ENCODE measurements at places on chromosomes 6 and 20. TPM values are rescaled to one million over a fixed set of nuclear protein-coding genes. Genes with fewer than 3 reads are reported as not detected.

DNA sequence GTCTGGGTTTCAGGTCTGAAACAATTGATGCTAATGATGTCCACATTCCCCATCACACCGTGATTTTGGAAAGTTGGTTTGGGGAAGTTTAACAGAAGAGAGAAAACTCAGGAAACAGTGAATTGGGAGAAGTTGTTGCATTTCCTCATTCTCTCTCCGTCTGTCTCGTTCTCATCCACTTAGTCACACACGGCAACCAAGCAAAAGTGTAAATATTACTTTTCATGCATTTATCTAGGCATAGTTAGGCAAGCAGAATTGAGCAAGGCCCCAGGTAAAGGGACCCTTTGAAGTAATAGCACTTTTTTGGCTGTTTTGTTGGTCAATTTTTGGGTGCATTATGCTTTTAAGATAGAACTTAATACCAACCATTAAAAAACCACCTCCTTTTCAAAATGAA lies 137.0 kb upstream of the SULF2 start:
- DNase-seq: no peak

DNA sequence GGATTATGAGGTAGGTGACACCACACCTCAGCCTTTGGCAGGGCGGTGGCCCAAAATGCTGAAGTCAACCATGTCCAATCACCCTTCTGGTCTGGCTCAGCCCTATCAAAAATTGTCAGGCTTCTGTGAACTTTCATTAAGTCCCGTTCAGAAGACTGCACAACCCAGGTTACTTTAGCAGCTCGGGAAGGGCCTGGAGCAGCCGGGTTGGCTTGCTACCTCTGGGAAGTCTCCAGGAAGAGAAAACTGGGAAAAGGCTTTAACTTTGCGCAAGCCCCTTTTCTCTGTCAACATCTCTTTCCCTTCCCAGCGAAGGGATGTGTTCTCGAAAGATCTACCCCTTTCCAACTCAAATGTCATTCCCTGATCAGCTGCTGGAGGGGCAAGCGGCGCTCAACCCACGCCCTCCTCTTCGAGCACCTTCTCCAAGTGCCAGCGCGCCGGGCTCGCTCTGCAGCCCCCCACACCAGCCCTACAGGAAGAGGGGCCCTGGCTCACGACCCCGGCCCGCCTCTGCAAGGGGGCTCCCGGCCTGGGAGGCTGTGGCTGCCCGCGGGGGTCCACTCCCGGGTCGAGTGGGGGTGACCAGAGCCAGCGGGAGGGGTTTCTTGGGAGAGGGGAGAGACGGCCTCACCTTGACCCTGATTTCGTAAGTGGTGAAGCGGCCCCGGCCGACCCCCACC lies 573 bp downstream of the SNX3 start:
- DNase-seq: peak; percentile 42

GRCh38 chr6:23608931-23609435 lies 517.0 kb upstream of the NRSN1 start:
- no peak for DNase-seq

DNA sequence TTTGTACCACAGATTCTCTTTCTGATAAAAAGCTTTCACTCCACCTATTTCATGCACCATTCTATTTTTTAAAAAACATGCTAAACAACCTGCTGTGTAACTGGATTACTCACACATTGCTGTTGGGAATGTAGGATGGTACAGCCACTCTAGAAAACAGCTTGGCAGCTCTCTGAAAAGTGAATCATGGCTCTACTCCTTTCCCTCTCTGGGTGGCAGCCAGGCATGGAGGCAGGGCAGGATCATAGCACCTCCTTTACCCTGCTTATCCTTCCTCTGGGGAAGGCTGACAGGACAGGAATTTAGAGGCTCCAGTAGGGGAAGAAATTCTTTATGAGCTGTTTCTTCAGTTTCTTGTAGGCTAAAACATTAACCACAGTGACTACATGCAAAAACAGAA lies 6.7 kb upstream of the VNN2 start:
- peak; percentile 96 for DNase-seq

- DNase-seq: no peak
These were observed 309.2 kb upstream of the MAP3K7 start for GRCh38 chr6:90896075-90896547.

- no peak for DNase-seq
These were observed 208.0 kb upstream of the SASH1 start for GRCh38 chr6:148134592-148134991.

DNA sequence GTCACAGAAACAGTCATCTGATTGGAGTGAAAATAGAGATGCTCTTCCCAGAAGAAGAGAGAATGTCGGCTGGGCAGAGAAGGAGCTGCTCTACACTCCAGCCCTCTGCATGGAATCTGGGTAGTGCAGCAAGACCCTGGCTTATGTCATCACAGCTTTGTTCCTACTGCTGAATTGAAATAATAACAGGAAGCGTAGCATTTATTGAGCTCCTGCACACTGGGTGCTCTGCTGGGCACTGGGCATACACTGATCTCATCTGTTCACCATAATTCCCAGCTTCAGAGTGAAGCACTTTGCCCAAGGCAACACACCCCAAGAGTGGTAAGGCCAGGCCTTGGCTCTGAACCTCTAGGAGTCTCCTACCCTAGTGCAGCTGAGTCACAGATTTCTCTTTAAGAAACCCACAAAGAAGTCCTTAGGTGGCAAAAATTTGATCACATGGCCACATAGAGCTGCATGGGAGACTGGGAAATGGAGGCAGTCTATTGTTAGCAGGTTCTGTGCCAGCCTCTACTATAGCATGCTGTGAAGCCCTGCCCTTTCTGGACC lies 3.9 kb upstream of the SDCBP2 start:
- no peak for DNase-seq

GRCh38 chr6:44312901-44313788 lies at the start of gene AARS2:
AARS2 (minus strand) TSS chr6:44313347; CDS start chr6:44313323, 24 bp downstream.
- DNase-seq: peak; percentile 99

- DNase-seq: peak; percentile 100
These were observed 13.7 kb upstream of the FAM83C start for GRCh38 chr20:35305682-35306556.

DNA sequence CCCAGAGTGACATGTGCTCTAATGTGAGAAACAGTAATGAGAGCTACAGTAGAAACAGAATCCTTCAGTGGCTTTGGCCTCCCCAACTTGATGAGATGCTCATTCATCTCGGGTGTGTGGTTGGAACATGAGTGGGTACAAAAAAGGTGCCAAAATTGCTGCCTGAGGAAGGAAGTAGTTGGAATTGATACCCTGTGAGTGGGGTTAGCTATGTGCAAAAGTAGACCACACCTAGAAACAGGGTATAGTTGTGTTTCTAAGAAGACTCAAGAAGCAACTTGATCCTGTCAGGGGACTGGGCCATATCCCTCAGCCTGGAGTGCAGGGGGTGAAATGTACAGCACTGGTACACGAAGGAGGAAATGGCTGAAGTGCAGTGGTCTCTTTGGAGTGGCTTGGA lies 206.4 kb upstream of the SUPT3H start:
- DNase-seq: no peak

GRCh38 chr6:169451065-169451838 lies 197.6 kb upstream of the THBS2 start:
- DNase-seq: no peak

DNA sequence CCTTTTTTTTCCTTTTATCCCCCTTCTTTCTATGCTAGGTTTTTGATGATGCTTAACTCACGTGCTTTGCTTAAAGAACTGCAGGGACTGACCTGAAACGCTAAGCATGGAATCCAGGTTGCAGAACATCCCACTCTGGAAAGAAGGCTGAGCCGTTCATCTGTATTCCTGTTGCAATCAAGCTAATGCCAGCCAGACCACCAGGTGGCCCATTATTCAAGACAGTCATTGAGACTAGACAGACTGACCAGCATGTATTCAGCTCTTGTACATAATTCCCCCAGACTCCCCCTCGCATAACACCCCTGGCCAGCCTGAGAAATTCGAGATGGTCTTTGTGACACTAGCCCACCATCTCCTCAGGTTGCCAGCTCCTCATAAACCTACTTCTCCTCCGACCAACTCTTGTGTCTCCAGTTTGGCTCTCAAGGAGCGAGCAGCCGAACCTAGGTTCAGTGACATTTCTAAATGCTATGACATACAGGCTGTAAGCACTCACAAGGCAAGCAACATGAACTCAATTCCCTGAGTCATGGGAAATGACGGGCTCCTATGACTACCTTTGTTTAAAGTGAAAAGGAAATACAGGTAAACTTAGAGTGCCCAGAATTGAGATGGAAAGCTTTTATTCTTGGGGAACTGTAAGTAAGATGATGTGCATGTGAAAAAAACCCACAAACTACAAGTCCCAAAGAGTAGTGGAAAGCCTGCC lies 309.3 kb upstream of the CDYL start:
- DNase-seq: no peak

GRCh38 chr20:48329031-48329615 lies 498.7 kb downstream of the PREX1 start:
- DNase-seq: no peak

GRCh38 chr6:39206250-39206721 lies 23.0 kb downstream of the KCNK5 start:
- no peak for DNase-seq

DNA sequence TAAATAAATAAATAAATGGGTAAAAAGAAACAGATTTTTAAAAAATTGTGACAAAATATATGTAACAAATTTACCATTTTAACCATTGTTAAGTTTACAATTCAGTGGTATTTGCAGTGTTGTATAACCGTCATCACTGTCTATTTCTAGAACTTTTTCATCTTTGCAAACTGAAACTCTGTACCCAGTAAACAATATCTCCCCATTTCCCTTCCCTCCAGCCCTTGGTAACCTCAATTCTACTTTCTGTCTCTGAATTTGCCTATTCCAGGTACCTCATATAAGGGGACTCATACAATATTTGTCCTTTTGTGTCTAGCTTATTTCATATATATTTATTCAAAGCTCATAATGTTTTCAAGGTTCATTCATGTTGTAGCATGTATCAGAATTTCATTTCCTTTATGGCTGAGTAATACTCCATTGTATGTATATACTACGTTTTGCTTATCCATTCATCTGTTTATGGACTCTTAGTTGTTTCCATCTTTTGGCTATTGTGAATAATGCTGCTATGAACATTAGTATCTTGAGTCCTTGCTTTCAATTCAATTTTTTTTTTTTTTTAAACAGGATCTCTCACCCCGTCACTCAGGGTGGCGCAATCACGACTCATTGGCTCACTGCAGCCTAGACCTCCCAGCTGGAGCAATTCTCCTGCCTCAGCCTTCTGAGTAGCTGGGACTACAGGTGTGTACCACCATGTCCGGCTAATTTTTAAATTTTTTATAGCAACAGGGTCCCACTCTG lies 8.9 kb downstream of the MANBAL start:
- peak; percentile 79 for DNase-seq

GRCh38 chr20:48905297-48905647 lies 16.2 kb upstream of the ARFGEF2 start:
- no peak for DNase-seq

GRCh38 chr6:109511832-109512231 lies 28.8 kb upstream of the ZBTB24 start:
- no peak for DNase-seq

GRCh38 chr6:5030596-5031136 lies 26.8 kb upstream of the RPP40 start:
- DNase-seq: peak; percentile 61

- no peak for DNase-seq
These were observed 34.0 kb upstream of the FOXO3 start for GRCh38 chr6:108526739-108527174.

The KCNK17 gene
- total RNA-seq: not detected

The RREB1 gene
- total RNA-seq: 16.5 TPM

The SNPH gene
- 5.9 TPM for total RNA-seq

The ZNF831 gene
- total RNA-seq: not detected

The CST4 gene
- total RNA-seq: not detected

The TEAD3 gene
- 9.2 TPM for total RNA-seq

The TFAP2A gene
- 14.8 TPM for total RNA-seq

The KCNK15 gene
- total RNA-seq: not detected

The HAO1 gene
- total RNA-seq: not detected

The NRSN1 gene
- total RNA-seq: not detected

Data from MG63 (cell line).